Cardiac fibroblast (primary cell): ENCODE measurements at places on chromosomes 12 and 14.

- DNase-seq, result no peak
Measured at GRCh38 chr14:89575386-89576061, 158.5 kb upstream of the FOXN3 start.

- DNase-seq, result no peak
Measured at GRCh38 chr14:29205658-29206057, 439.1 kb downstream of the FOXG1 start.

- no peak for DNase-seq
Measured at GRCh38 chr12:75720812-75721641, 209.6 kb upstream of the KRR1 start.

DNA sequence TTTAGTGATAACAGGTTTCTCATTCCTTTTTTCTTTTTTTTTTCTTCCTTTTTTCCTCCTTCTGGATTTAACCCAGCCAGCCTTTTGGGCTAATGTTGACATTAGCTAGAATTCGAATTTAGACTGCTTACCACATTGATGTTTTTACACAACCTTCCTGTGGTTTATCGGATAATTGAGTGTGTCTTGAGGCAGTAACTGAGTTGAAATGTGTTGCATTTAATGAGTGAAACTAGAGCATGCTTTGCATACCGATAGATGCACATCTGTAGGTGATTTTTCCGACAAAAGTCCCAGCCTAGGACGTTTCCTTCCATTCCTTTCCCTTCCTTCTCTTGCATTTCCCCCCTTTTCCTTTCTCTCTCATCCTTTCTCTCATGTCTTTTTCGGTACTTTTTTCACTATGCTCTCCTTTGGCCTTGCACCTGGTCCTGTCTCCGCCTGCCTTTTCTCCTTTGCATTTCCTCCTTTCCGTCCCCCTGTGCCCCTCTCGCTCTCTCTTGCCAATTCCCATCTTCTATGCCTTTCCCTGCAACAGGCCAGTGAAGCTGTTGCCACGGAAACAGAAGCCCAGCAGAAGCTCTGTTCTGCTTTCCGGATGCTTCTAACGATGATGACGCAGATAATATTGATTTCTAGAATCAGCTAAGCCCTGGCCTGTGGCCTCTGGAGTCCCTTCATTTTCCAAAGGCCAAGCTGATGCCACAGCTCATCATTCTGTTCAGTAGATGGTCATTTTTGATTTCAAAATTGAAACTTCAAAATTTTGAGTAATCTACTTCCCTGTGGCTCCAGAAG, 76.1 kb downstream of the SLC25A47 start:
- no peak for DNase-seq

GRCh38 chr12:49198431-49199155, 9.7 kb upstream of the TUBA1A start:
- peak; percentile 84 for DNase-seq

- DNase-seq, result no peak
Measured at GRCh38 chr14:73877790-73878189, 8.9 kb upstream of the ZNF410 start.

- DNase-seq, result no peak
Measured at GRCh38 chr14:59038746-59039145, 149.7 kb upstream of the DAAM1 start.

DNA sequence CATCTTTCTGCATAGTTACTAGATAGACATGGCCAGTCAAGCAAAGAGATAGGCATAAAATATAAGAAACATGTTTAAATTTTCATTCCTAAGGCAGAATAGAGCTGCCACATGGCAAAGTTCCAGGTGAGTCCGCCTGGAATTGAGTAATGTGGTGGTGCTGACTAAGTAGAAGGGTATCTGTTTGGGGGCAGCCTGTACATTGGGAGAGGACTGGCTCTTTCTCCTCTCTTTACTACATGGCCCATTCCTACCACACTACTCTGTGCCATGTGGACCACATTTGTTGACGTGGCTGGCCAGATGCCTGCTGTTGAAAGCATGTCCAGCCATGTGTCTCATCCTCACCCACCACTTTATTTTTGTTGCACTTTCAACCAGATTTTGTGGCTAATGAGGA, 354.0 kb downstream of the ETNK1 start:
- DNase-seq, result peak; percentile 96

- DNase-seq, result no peak
Measured at GRCh38 chr12:65922077-65922476, 97.8 kb downstream of the HMGA2 start.

DNA sequence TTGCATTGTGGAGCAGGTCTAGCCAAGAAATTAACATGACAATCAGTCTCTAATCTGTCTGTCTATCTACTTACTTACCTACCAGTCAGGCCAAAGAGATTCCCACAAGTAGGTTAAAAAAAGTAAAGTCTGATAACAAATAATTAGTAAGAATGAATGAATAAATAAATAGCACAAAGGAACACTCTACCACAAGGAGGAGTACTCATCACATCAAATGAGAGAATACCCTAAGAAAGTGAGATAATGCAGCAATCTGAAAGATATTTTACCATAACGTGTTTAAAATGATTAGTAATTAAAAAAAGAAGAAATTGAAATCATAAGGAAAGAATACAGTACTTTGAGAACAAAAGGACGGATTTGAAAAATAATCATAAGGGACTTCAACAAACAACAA, 187.2 kb downstream of the SYNE2 start:
- peak; percentile 53 for DNase-seq

GRCh38 chr12:12646483-12647072, 34.9 kb downstream of the CREBL2 start:
- DNase-seq, result no peak
